ENCODE measurements at places on chromosomes 2 and 18.
A peak's percentile ranks its signal among the peaks of the same experiment; 100 is the strongest.

GRCh38 chr18:9856092-9856491 is 29.7 kb upstream of the TXNDC2 start:
- DNase-seq: no peak

- no peak for DNase-seq
These were observed 113.7 kb downstream of the OSR1 start for GRCh38 chr2:19244460-19245363.

GRCh38 chr18:7609617-7610016 is 42.5 kb downstream of the PTPRM start:
- DNase-seq: no peak

GRCh38 chr18:79581406-79581805 is 98.2 kb upstream of the CTDP1 start:
- no peak for DNase-seq

- DNase-seq: no peak
These were observed 10.6 kb downstream of the SPEG start for GRCh38 chr2:219445220-219445640.

DNA sequence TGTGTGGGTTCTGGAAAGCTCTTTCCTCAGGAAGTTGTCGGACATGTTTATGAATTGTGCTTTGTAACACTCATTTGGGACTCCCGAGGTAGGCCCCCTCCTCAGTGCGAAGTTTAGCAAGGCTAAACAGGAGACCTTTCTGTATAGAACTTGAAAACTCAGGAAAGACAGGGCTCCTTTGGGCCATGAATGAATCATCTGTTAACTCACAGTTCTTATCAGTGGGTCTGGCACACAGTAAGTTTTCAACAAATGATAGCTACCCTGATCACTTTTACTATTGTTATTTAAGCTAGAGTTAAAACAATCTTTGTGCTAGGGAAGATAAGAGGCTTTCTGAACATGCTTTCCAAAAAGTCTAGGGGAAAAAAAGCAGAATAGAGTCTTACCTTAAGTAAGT is 430.5 kb upstream of the ETAA1 start:
- no peak for DNase-seq

- no peak for DNase-seq
These were observed 84.1 kb downstream of the INO80D start for GRCh38 chr2:206001912-206002311.

- no peak for DNase-seq
These were observed 449.6 kb downstream of the TNS1 start for GRCh38 chr2:217553202-217553601.

DNA sequence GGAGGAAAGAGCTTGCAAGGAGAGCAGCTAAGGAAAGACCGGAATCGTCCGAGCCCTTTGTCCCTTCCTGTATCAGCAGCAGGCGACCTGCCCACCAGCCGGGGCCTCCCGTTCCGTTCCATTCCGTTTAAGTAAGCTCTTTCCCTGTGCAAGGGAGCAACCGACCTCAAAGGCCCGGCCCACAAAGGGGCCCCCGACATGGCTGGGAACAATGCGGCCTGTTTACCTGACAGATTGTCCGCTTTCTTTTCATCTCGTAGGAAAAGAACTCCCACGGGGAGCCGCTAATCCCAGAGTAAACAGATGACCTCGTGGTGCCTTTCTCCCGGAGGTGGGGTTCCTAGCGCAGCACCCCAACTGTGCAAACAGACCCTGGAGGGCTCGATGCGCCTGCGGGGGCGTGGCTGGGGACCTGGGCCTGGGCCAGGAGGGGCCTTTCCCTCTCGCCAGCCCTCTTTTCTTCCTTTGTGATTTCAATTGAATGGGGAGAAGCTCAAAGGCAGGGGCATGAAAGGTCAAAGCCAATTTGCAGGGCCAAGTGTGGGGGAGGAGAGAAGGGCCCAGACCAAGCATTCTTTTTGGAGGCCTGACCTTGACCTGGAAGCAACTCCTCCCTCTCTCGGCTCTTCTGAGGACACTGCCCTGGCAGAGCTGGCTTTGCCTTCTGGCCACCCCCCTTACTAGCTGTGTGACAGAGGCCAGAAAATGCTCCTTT is 120.2 kb downstream of the INHBB start:
- no peak for DNase-seq

DNA sequence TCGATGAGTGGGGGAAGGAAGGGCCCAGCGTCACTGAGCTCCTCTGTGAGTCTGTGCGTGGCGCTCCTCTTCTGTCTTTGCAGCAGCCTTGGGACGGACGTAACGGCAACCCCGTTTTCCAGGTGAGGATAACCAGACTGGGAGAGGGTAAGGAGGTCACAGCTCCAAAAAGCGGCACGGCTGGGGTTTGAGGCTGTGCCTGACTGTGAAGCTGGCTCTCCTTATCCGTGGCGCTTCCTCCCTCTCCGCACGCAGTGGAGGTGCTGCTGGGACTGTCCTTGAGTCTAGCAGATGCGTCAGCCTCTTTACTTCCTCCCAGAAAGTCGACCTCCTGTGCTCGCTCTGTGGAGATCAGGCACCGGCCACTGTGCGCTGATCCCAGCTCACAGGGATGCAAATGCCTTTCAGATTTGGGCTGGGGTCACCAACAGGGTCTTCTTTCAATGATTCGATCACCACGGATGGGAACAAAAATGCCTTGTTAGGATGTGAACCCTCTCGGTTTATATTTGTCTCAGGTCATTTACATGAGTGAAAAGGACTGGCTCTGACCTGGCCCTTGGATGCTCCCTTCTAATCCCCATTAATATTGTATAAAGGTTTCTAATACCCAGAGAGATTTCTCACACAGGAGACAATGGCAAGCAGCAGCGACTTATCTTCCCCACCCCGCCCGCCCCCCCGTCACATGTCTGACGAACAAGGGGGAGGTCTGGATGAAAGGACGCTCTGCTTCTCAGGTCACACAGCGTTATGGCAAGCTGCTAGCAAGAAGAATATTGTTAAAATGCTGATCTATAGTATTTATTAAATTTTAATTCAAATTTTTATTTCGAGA is 30.1 kb upstream of the E2F6 start:
- DNase-seq: no peak

GRCh38 chr2:128162266-128162665 is 71.3 kb downstream of the UGGT1 start:
- no peak for DNase-seq

DNA sequence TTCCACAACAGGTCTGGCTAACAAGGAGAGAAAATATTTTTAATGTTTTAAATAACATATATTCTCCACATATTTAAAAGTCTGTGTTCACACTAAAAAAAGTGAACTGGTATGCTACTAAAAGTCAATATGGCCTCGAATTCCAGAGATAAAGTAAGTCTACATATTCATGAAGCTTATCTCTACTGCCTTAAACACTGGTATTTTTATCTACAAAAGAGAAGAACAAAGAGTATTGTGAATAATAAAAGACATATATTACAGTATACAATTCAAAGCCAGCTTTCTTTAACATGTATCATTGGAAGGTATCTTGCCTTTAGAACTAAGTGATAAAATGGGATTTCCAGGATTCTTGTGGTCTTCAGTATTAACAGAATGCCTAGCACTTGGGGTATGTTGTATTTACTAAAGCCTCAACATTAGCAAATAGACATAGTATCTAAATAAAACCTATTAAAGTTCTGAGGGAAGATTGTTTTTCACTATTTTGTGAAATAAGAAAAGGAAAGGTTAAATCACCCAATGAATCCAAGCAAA is 302.8 kb upstream of the CCDC68 start:
- DNase-seq: no peak

DNA sequence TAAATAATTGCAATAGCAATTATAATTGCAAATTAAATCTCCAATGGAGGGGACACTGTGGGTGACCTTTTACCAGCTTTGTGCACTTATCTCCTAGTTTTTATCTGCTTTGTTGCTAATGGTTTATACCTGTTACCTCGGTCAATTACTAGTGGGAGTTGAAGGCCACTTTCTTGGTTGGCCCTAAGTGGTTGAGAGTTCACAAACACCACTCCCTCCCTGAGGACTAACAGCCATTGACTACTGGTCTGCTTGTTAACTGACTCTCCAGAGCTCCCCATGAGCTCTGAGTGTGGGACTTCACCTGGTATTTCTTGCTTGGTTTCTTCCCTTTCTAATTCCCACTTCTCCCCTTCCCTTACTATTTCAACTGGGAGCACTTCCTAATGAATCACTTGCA is 27.2 kb downstream of the SERPINE2 start:
- no peak for DNase-seq

DNA sequence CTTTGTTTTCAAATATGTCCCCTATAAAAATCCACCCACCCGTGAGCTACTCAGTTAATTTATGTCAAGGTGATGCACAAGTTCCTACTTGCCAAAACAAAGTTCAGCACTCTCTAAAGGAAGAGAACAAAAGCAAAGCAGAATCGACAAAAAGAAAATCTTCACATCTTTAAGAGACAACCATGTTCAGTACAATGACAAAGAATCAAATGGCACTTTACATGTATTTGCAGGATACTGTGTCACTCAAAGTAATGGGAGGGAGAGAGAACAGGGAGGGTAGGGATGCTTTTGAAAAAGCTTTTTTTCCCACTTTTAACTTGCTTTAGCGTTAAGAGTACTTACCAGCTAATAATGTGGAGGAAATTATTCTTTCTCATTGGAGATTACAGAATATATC is 39.0 kb upstream of the FAM237A start:
- DNase-seq: no peak

GRCh38 chr2:68693951-68694350 is 40.7 kb upstream of the ARHGAP25 start:
- DNase-seq: no peak

GRCh38 chr2:223759569-223760430 is 77.6 kb downstream of the AP1S3 start:
- DNase-seq: peak; percentile 24

- no peak for DNase-seq
These were observed 83.3 kb downstream of the ICOS start for GRCh38 chr2:204019572-204020501.

DNA sequence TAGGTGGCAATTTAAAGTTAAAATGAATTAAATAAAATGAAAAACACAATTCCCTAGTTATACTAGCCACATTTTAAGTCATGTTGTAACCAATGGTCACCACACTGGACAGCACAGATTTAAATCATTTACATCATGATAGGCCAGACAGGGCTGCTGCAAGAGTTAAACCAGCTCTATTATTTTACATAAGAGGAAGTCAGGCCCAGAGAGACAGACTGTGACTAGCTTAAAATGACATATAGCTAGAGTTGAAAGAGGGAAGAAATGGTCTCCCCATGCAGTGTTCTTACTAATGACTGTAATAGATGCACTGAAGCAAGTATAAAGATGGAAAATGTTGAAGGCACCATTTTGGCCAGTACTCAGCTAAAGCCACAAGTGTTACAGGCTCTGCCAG is 69.6 kb downstream of the SLC66A3 start:
- DNase-seq: no peak

DNA sequence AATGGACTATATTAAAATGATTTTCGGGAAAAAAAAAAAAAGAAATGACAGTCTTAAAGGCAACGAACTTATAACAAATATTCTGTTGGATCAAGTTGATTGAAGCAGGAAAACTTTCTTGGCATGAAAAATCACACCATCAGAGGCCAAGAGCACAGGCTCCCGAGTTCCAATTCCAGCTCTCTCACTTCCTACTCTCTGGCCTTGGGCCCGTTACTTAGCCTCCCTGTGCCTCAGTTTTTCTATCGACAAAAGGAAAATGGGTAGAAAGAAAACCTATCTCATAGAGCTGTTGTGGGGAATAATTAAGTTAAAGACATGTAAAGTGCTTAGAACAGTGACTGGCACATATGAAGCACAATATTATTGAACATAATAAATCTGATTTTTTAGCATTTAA is 74.2 kb downstream of the HNRNPLL start:
- DNase-seq: no peak

DNA sequence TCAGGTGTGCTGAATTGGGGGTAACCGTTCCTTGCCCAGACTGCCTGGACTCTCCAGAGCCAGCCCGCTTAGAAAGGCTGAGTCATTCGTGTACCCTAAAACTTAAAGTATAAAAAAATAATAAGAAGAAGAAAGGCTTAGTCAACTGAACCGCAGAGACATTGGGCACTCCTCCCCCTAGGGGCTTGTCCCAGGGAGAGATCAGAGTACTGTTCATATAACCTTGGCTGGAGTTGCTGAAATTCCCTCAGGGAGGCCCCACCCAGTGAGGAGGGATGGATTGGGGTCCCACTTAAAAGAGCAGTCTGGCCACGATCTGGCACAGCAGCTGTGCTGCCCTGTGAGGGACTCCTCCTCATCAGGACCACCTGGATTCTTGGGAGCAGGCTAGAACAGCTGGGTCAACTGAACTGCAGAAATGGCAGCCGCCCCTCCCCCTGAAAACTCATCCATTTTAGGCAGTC is 37.2 kb downstream of the ANKRD12 start:
- no peak for DNase-seq

DNA sequence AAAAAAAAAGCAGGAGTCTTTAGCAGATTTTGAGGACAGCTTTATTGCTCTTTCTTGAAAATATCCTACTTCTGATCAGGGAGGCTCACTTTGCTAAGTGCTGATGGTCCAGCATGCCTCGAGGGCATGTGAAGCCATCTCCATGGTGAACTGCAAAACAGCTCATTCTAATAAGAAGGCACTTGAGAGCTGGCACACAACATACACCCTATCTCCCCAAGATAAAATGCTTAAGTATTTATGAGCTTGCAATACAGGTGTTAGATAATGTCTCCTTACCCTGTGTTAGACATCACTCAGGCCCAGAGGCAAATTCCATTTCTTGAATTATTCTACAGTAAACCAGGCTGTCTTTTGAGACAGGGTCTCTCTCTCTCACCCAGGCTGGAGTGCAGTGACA is 2.7 kb downstream of the ENOSF1 start:
- DNase-seq: no peak

All from NK-92 treated with Interleukin-12 subunit alpha and Interleukin-12 subunit beta, amount 100 ng/mL, for 24 hours (cell line).